Cardiac muscle cell (in vitro differentiated cells and primary cell): ENCODE measurements at places on chromosomes 13 and 19. TPM values are rescaled to one million over a fixed set of nuclear protein-coding genes. Genes with fewer than 3 reads are reported as not detected.

ZNF497 gene
- total RNA-seq = 5.9 and 7.6 TPM in 2 replicates

MYBPC2 gene
- total RNA-seq = 0.04 and 0.18 TPM in 2 replicates

DNA sequence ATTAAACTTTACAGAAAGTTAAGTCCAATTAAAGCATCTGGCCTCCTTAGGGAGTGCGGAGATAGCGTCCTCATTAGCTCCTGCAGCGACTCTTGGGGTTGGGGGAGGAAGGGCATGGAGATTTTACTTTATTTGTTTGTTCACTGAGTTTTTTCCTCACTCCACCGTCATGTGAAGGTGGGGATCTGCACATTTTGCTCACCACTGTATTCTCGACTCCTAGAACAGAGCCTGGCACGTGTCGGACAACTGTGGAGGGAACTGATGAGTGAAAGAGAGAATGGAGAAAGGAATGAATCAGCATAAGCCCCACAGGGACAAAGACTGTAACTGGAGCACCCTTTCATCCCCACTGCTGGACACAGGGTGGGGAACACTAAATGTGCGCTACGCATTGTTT is 205.1 kb upstream of the TSHZ3 start:
- H3K4me1 ChIP-seq = no peaks in the 10 kb centered on the region
- no peak overlapping the region for H3K4me3 ChIP-seq
- no peak for DNase-seq
- no peak overlapping the region for H3K27ac ChIP-seq
- H3K27me3 ChIP-seq = peaks cover 45% of the 10 kb centered on the region

DNA sequence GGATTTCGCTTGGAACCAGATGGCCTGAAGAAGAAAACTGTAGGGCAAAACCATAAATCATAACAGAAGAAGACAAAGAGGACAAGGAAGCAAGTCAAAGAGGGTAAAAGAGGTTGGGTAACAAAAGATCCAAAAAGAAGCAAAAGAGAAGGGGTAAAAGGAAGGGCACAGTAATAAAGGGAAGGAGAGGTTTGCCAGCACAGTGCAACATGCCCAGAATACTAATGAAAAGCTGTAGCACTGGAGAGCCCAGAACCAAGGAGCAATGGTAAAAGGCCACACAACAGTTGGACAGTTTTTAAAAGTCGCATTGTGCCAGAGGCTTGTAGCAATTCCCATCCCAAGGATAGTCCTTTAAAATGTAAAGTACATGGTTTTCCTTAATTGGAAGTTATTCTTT is 506.6 kb downstream of the PCDH9 start:
- H3K27ac ChIP-seq = no peak overlapping the region
- no peaks in the 10 kb centered on the region for H3K27me3 ChIP-seq
- DNase-seq = no peak
- H3K36me3 ChIP-seq = no peaks in the 10 kb centered on the region

GRCh38 chr19:51101171-51101865 is 6.9 kb downstream of the CTU1 start:
- H3K27me3 ChIP-seq = no peaks in the 10 kb centered on the region
- H3K4me3 ChIP-seq = no peak overlapping the region
- H3K27ac ChIP-seq = no peak overlapping the region
- no peaks in the 10 kb centered on the region for H3K4me1 ChIP-seq

LYL1 gene
- total RNA-seq = 5.6 and 6.3 TPM in 2 replicates

DNA sequence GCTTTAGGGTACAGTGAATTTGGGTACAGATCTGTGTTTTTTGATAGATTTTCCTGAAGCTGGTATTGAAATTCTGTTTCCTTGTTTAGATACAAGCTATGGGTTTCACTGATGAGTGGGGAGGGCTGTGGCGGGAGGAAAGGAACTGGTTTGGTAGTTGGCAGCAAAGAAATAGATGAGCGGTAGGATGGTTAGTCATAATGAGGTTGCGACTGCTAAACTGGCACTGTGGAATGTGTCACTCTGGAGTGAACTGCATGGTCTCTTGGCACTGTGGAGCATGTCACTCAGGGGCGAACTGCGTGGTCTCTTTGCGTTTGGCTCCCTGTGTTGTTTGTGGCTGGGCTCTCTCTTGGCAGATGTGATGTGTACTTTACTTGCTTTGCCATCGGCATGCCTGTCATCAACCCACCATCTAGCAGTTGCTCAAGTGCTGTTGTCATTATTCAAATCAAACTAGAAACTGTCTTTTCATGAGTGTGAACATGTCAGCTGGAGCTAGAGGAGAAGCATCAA is 82.1 kb downstream of the ATP8A2 start:
- peaks cover 4% of the 10 kb centered on the region for H3K27me3 ChIP-seq
- no peaks in the 10 kb centered on the region for H3K4me1 ChIP-seq
- no peaks in the 10 kb centered on the region for H3K36me3 ChIP-seq
- no peak overlapping the region for H3K4me3 ChIP-seq
- no peak overlapping the region for H3K27ac ChIP-seq

GRCh38 chr13:43942286-43942685 is 62.6 kb downstream of the LACC1 start:
- no peak for DNase-seq
- no peaks in the 10 kb centered on the region for H3K27me3 ChIP-seq
- no peak overlapping the region for H3K4me3 ChIP-seq
- no peaks in the 10 kb centered on the region for H3K36me3 ChIP-seq
- H3K27ac ChIP-seq = no peak overlapping the region
- H3K4me1 ChIP-seq = no peaks in the 10 kb centered on the region

GRCh38 chr19:49690079-49690655 is 749 bp upstream of the CPT1C start:
- peaks cover 8% of the 10 kb centered on the region for H3K36me3 ChIP-seq
- peak overlapping the region; percentile 25 for H3K4me3 ChIP-seq
- no peaks in the 10 kb centered on the region for H3K27me3 ChIP-seq
- H3K27ac ChIP-seq = no peak overlapping the region

DNA sequence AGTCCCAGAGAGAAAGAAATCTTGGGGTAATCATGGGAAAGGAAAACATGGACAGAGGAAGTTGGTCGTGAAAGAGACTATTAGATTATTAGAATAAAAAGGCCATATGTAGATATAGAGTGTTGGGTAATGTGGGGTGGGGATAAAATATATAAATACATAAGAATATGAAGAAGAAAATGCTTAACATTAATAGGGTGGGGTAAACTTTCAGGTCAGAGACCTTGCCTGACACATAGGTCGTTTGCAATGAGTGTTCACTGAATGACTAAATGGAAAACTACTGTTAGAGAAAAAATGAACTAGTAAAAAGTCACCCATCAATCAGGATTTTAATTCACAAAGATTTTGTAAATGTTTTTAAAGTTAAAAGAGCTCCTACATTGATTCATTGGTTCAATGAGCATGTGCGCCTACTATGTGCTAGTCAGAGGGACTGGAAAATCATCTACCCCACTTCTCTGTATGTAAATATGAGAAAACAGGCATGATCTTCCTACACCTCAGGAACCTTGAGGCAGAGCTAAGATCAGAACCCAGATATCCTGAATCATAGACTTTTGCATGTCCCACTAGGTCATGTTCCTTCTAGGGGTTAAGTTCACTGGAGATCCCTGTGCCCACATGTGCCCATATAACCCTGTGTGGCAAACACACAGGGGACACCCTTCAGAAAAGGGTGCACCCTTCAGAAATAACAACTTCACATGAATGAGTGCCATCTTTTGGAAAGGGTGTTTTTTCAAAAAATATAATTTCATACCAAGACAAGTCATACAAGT is 24.6 kb upstream of the KLF12 start:
- H3K27me3 ChIP-seq = no peaks in the 10 kb centered on the region
- H3K4me1 ChIP-seq = no peaks in the 10 kb centered on the region
- no peak overlapping the region for H3K27ac ChIP-seq
- no peak for DNase-seq
- no peak overlapping the region for H3K4me3 ChIP-seq

GRCh38 chr19:11194656-11195558 is 2.4 kb downstream of the KANK2 start:
- no peak overlapping the region for H3K27ac ChIP-seq
- DNase-seq = peak; percentile 50
- H3K36me3 ChIP-seq = peaks cover 3% of the 10 kb centered on the region
- H3K4me1 ChIP-seq = no peaks in the 10 kb centered on the region
- no peaks in the 10 kb centered on the region for H3K27me3 ChIP-seq

DNA sequence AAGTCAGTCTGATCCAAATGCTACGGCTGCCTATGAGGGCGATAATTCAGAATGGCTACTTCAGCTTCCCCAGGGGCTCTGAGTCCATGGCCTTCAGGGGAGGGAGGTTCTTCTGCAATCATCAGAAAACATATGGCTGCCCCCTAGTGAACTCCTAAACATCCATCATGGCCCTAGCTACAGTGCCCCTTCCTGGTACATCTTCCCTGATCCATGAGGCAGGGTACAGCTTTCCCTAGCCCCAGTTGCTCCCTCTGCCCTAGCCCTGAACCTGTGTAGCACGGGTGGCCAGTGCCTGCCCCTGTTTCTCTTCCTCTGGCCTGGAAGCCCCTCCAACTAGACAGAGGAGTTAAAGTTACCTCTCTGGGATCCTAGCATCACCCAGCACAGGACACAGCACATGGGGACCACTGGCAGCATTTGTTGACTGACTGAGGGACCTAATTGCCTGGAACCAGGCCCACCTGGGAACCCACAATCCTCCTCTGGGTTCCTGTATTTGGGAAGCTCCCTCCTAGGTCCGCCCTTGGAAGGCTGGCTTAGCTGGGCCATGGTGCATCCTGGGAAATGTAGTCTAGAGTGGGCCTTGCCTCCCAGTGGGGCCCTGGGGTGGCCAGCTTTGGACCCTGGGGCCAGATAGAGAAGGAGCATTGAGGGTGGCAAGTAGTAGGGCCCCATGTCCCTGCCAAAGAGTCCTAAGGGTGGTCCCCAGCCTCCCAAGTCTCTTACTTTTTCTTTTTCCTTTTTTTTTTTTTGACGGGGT is 17.7 kb upstream of the SEMA6B start:
- H3K4me1 ChIP-seq = no peaks in the 10 kb centered on the region
- peak; percentile 55 for DNase-seq
- H3K4me3 ChIP-seq = no peak overlapping the region
- H3K27ac ChIP-seq = peak overlapping the region; percentile 39
- peaks cover 3% of the 10 kb centered on the region for H3K36me3 ChIP-seq

GRCh38 chr13:67574320-67575233 is 344.4 kb upstream of the PCDH9 start:
- no peaks in the 10 kb centered on the region for H3K27me3 ChIP-seq
- no peak overlapping the region for H3K27ac ChIP-seq
- H3K4me1 ChIP-seq = peaks cover 6% of the 10 kb centered on the region
- DNase-seq = no peak
- no peaks in the 10 kb centered on the region for H3K36me3 ChIP-seq

- H3K4me1 ChIP-seq = peaks cover 25% of the 10 kb centered on the region
- no peak for DNase-seq
- H3K27me3 ChIP-seq = peaks cover 23% of the 10 kb centered on the region
- H3K4me3 ChIP-seq = no peak overlapping the region
- H3K36me3 ChIP-seq = no peaks in the 10 kb centered on the region
Observed at GRCh38 chr19:47419789-47420188, 462 bp upstream of the MEIS3 start.

DNA sequence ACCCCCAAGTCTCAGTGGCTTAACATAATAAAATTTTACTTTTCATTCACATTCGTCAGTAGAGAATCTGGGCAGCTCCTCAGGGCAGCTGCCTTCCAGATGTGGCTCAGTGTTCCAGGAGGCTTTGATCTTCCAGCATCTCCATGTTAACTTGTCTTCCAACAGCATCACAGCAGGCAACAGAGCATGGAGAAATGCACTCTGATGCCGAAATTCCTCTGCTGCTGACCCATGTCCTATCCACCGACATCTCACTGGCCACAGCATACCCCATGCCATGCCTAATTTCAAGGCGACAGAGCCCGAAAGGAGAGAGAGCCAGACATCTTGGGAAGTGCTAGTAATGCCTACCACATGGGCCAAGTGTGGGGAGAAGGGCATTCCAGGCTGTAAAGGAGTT is 64.9 kb upstream of the MEDAG start:
- no peak overlapping the region for H3K27ac ChIP-seq
- no peaks in the 10 kb centered on the region for H3K27me3 ChIP-seq
- H3K4me3 ChIP-seq = no peak overlapping the region
- peaks cover 6% of the 10 kb centered on the region for H3K4me1 ChIP-seq
- DNase-seq = no peak

DNA sequence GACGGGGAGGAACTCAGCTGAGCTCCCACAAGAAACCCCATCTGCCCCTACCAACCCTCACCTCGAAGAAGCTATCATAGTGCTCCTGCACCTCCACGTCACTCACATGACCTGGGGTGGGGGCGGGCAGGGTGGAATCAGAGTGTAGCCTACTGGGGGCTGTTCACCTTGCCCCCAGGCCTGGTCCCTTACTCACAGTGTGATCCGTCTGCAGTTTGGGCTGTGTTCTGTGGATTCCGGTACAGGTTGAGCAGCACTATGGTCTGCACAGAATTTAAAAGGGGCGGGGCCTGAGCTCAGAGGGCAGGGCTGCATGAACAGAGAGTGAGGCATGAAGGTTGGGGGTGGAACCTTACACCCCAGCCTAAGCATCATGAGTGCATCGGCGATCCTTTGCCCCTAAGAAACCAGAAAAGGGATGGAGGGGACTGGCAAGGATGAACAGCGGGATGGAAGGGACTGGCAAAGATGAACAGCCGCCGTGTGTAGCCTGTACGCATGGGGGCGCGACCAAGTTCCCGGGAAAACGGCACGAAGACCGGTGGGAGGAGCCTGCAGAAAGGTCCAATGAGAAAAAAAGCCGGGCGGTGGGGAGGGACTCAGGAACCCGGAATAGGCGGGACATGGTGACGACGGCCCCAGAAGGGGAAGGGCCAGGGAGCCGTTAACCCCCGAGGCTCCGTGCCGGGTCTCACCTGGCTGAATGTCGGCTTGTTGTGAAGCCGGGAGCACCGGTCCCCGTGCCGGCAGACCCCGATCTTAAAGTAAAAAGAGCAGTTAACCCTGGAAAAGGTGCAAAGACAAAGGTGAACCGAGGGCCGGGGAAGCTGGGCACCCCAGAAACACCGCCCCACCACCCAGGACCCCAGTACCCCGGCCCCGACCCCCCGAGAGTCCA is 539 bp downstream of the U2AF1L4 start:
- peak overlapping the region; percentile 76 for H3K4me3 ChIP-seq
- peak overlapping the region; percentile 98 for H3K27ac ChIP-seq

DNA sequence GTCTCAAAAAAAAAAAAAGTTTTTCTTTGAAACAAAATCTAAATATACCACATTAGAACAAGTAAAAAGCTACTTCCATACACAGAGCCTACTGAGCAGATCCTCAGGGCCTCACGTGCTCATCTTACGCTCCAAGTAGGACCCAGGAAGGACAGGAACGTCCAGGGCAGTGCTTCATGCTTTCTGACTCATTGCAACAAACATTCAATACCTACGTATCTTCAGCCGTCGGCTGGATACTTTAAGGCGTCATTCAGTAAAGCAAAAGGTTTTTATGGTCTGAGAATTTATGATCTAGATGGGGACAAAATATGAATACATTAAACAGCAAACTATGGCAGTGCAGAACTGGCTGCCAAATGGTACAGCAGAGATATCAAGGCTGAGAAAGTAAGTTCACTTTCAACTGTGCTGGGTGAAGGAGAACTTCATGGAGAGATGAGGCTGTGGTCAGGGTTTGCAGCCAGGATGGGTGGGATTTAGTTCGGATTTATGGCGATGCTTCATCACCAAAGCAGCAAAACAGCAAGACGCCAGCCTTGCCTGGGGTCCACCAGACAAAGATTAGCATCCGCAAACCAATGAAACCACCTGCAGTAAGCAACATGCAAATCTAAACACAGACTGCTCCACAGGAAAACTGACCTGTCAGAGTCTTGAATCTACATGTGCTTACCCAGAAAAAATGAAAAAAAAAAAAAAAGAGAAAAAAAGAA is 20.5 kb downstream of the CARS2 start:
- H3K27me3 ChIP-seq = no peaks in the 10 kb centered on the region
- H3K27ac ChIP-seq = no peak overlapping the region
- H3K36me3 ChIP-seq = peaks cover 46% of the 10 kb centered on the region
- DNase-seq = no peak
- H3K4me3 ChIP-seq = no peak overlapping the region

- DNase-seq = peak; percentile 68
- H3K27ac ChIP-seq = no peak within 1 kb of the TSS
- peaks cover 43% of the 10 kb centered on the region for H3K27me3 ChIP-seq
- peak within 1 kb of the TSS; percentile 44 for H3K4me3 ChIP-seq
- H3K36me3 ChIP-seq = no peaks in the 10 kb centered on the region
- peaks cover 6% of the 10 kb centered on the region for H3K4me1 ChIP-seq
Observed at GRCh38 chr19:11418549-11419506, at the start of gene RGL3. Gene RGL3, minus strand, starts transcription at chr19:11419314. Its CDS starts 36 bp downstream, at chr19:11419278.
